ENCODE measurements at places on chromosomes 13 and 19.
A peak's percentile ranks its signal among the peaks of the same experiment; 100 is the strongest.

DNA sequence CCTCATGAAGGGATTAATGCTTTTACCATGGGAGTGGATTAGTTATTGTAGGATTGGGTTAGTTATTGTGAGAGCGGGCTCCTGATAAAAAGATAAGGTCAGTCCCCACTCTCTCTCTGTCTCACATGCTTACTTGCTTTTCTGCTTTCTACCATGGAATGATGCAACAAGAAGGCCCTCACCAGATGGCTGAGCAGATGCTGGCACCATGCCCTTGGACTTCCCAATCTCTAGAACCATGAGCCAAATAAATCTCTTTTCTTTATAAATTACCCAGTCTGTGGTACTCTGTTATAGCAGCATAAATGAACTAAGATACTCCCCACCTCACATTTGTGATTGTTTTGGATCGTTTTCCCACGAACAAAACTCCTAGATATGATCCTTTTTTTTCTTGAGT, 353.8 kb downstream of the DNAJC15 start:
- DNase-seq: no peak

DNA sequence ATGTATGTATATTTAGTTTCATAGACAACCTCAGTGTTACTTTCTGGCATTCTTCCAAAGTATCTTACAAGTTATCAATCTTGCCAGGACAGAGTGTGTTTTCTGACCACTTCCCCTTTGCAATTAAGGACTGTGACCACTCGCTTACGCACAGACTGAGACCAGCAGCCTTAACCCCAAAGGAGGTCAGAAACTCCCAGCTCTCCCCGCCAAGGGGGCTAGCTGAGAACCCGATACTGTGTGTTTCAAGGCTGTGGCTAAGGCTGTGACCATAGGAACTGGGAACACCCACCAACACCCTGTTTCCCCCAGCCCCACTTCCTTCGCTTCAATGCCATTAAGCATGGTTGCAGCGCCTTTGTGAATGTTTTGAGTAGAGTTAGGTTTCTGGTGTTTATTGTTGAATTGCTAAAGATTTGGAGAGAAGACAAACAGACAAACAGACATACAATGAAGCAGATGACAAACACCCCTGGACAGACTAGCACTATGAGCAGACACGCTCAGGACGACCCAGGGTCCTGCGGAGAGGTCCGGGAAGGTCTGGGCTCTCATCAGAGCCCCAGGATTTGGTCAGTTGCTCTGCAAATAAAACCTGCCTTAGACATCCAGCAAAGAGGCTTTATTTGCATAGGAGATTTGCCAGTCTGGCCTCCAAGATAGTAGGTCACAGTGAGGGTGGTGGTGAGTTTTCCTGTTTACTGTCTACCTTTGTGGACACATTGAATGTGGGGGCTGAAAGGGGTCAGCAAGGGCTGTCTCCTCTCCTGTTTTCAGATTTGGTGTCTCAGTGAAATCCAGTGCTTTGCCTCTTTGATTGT, 25.0 kb upstream of the TNFSF11 start:
- DNase-seq: peak; percentile 9

DNA sequence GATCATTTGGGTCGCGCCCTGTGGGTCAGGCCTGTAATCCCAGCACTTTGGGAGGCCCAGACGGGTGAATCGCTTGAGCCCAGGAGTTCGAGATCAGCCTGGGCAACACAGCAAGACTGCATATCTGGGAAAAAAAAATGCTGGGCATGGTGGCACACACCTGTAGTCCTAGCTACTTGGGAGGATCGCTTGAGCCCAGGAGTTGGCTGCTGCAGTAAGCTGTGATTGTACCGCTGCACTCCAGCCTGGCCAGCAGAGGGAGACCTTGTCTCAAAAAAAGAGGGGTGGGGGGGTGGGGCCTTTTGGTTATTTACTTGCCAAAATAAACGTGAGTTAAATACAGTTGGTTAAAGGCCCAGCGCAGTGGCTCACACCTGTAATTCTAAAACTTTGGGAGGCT, 9.8 kb upstream of the ZNF544 start:
- peak; percentile 19 for DNase-seq

DNA sequence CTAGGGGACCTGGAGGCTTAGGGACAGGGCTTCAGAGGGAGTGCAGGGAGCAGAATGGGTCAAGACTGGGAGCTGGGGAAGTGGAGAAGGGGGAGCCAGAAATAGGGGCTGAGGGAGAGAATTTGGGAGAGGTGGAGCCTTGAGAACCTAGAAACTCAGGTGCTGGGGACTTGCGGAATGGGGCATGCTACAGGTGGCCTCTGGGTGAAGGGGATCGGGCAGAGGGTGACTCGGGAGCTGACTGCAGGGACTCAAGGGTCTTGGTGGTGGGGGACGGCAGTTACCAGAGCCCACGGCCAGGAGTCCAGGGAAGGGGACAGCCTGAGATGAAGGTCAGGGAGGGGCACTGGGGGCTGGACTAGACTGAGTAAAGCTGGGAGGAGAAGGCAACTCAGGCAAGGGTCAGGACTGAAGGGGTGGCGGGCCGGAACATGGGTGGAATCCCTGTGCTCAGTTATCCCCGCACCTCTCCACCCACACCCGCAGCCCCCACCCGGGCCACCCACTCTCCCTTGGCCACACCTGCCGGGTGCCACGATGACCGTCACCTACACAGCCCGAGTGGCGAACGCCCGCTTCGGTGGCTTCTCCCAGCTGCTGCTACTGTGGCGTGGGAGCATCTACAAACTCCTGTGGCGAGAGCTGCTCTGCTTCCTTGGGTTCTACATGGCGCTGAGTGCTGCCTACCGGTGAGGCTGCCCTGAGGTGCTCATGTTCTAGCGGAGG, 628 bp downstream of the BEST2 start:
- no peak for DNase-seq

- no peak for DNase-seq
These were observed 750 bp downstream of the RAB20 start for GRCh38 chr13:110560601-110561343.

GRCh38 chr13:20127562-20128458, 33.0 kb downstream of the GJA3 start:
- DNase-seq: peak; percentile 32

DNA sequence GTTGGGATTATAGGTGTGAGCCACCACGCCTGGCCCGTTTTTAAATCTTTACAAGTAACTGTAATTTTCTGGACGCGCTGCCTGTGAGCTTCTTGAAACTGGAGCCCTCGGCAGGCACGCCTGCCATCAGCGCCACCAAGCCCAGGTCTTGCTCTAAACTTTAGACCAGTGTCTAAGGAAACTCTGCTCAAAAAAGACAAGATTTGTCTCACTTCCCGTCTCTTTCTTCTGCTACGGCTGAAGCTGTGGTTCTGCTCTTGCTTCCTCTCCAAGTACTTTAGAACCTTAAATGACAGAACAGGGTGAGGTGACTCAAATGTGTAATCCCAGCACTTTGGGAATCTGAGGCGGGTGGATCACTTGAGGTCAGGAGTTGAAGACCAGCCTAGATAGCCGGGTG, 24.9 kb downstream of the RCN3 start:
- no peak for DNase-seq

GRCh38 chr19:51489113-51489512, 10.8 kb downstream of the CEACAM18 start:
- DNase-seq: no peak

DNA sequence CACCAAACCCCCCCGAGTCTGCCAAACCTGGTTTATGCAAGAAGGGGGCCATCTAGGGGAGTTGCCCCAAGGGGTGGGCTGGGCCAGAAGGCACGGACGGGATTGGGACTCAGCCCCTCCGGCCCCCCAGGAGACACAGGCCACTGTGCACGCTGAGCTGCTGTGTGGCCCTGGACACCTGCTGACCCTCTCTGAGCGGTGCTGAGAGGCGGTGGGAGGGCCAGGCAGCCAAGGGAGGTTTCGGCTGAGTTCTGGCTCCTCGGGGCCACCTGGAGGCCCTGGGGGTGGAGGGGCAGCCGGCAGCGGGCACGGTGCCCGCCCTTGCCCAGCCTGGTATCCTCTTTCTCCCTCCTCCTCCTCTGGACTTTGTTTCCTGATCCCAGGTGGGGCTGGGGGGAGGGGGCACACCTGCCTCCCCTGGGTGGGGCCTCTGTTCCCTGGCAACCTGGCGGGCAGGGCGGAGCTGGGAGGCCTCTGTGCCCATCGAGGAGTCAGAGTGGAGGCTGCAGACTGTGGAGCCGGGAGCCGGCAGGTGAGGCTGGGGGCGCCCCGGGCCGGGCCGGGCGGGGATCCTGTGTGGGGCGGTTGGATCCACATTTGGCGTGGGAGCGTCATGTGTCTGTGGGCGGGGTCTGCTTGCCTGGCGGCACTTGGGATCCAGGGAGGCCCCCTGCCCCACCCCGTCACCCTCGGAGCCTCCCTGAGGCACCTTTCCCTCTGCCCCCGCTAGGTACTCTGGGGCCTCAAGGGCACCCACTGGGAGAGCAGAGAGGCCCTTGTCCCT, at the start of gene MISP:
MISP (plus strand) TSS at position 473 of the 784 bp plus-strand sequence. CDS start 5,835 bp downstream, outside the sequence.
- DNase-seq: peak; percentile 98

- DNase-seq: no peak
These were observed 4.7 kb upstream of the SIGLECL1 start for GRCh38 chr19:51246164-51246552.

DNA sequence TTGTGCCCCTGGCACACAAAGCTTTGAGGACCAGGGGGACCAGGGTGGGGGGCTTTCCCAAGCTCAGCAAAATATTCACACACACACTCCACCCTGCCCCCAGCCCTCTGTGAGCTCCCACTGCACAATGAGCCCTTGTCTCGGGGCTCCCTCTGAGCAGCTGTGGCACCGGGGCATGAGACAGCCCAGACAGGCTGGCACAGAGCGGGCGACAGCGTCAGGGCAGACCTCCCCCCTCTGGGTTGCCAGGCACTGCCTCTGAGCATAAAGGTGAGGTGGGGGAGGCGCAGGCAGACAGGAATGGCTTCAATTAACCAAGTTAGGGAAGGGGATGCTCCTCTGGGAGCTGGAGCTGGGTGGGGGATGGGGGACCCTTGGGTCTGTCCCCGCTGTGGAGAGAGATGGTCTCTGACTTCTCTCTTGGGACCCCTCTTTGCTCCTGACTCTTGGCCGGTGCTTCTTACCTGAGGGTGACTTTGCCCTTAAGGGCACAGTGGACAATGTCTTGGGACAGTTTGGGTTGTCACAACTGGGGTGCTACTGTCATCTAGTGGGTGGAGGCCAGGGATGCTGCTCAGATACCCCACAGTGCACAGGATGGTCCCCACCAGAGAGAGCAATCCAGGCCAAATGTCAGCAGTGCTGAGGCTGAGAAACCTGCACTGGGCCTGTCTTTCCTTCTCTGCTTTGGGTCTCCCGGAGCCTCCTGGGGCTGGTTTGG, 30.3 kb downstream of the LYL1 start:
- DNase-seq: no peak

GRCh38 chr19:45527731-45528130, 20.5 kb downstream of the VASP start:
- no peak for DNase-seq

GRCh38 chr13:112574416-112574815, 13.5 kb downstream of the TUBGCP3 start:
- no peak for DNase-seq

DNA sequence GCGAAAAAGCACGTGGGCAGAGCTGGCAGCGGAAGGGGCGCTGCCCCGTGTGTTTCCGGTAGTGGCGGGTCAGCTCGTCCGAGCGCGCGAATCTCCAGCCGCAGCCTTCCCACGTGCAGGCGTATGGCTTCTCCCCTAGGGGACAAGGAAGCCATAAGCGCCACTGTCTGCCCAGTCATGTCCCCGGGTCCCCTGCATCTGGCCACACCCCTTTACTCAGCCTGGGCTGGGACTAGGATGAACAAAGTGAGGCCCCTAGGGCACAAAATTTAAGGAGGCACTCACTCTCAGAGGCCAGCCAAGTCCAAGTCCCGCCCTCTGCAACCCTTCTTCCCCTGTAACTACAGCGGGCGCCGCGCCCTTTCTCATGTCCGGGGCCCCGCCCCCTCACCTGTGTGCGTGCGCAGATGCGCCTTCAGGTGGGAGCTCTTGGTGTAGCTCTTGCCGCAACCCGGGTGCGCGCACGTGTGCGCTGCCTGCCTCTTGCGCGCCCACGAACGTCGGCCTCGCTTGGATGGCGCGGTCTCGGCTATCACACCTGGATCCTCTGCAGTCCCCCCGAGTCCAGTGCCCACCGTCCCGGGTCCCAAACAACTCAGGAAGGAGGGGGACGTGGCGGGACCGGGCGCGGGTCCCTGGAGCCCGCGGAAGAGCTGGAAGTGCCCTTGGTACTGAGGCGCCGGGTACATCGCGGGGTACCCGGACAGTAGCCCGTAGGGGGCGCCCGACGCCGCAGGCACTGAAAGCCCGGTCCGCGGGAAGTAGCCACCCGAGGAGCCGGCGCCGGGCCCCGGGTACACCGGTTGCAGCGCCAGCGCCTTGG, 1.9 kb downstream of the KLF1 start:
- peak; percentile 93 for DNase-seq

DNA sequence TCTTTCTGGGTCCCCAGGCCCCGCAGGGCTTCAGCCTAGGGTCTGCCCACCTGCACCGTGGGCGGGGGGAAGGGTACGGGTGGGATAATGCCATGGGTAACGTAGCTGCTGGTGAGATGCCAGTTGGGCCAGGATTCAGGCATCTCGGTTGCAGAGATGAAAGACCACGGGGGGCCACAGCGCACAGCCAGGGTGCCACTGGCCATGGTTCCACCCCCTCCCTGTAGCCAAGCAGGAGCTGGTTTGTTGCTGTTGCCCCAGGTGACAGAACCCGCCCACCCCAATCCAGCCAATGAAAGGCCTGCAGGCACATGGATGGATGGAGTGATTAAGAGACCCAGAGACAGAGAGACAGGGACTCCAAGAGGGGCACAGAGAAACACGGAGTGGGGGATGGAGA, 1.0 kb upstream of the CGB7 start:
- DNase-seq: no peak

DNA sequence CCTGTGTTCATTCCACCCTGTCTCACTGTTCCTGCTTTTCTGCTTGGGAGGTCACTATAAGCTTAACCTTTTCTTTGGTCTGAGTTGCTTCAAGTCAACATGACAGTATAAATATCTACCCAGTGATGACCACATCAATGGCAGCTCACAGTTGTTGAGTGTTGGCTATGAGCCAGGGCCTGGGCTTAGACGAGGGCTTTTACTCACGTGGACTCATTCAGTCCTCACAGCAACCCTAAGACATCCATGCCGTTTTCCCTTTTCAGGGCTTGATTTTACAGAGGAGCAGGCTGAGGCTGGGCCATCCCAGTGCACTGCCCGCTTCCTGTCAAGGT, 10.2 kb upstream of the CCDC97 start:
- no peak for DNase-seq

- DNase-seq: no peak
These were observed 36.8 kb downstream of the N4BP2L1 start for GRCh38 chr13:32391101-32391619.

DNA sequence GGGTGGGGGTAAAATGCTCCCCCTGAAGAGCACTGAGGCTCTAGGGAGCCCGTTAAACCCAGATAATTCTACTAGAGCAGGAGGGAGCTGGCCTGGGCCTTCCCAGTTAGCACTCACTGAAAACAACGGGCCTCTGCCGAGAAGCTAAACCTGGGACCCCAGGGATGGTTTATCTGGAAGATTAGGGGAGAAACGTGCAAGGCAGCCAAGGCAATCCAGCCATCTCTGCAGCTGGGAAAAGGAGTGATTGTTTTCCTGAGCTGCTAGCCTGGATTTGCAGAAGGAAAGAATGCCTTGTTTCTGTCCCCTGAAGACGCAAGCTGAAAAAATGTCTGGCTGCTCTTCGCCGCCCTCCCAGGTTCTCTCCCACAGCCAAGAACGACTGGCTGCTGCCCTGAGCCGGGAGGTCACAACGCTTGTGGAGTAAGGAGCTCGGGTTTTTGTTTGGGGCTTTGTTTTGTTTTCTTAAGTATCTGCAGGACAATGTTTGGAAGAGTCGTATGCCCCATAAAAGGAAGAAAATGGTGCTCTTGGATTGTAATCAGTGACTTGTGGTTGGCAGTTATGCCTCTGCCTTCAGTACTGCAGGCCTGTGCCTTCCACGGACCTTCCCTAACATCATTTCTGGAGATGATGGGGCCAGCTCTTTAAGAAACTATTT, 31.5 kb downstream of the COL4A2 start:
- DNase-seq: no peak

GRCh38 chr19:36128392-36128736, 11.5 kb upstream of the CAPNS1 start:
- DNase-seq: no peak
